ENCODE measurements at places on chromosomes 5 and 9. TPM values are rescaled to one million over a fixed set of nuclear protein-coding genes. Genes with fewer than 3 reads are reported as not detected.

- ATAC-seq, result no peak
- H3K4me1 ChIP-seq, result no peaks in the 10 kb centered on the region
- H3K27me3 ChIP-seq, result no peaks in the 10 kb centered on the region
- no peaks in the 10 kb centered on the region for H3K36me3 ChIP-seq
- no peak overlapping the region for H3K4me3 ChIP-seq
- H3K27ac ChIP-seq, result no peak overlapping the region
Measured at GRCh38 chr5:9713356-9713755, 83.2 kb upstream of the TAS2R1 start.

GRCh38 chr9:97562542-97562941 is 61.1 kb downstream of the TMOD1 start:
- H3K27me3 ChIP-seq, result peaks cover 13% of the 10 kb centered on the region
- no peak overlapping the region for H3K4me3 ChIP-seq
- H3K4me1 ChIP-seq, result peaks cover 7% of the 10 kb centered on the region
- no peaks in the 10 kb centered on the region for H3K36me3 ChIP-seq

- H3K27me3 ChIP-seq, result peaks cover 64% of the 10 kb centered on the region
- H3K27ac ChIP-seq, result no peak within 1 kb of the TSS
- ATAC-seq, result no peak
- peak within 1 kb of the TSS; percentile 59 for H3K4me3 ChIP-seq
Measured at GRCh38 chr5:176810081-176810597, at the start of gene UNC5A. TSS of gene UNC5A (plus strand) at chr5:176810559. CDS start at chr5:176810751, 192 bp downstream.

GRCh38 chr5:178381921-178382695 is 149.5 kb upstream of the PHYKPL start:
- no peak for ATAC-seq
- H3K4me1 ChIP-seq, result no peaks in the 10 kb centered on the region
- H3K4me3 ChIP-seq, result no peak overlapping the region
- H3K27ac ChIP-seq, result no peak overlapping the region

DNA sequence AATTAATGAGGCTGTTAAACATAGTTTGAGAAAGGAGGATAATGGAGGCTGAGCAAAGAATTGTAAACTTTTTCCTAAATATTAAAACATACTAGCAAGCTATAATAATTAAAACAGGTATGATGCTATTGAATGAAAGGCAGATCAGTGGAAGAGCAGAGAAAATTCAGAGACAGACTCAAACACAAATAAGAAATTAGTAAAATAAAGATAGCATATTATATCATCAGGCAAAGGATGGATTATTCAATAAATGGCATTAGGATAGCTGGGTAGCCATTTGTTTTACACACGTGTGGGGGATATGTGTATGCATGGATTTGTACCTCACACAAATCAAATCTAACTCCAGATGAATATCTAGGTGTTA is 50.6 kb downstream of the MRPS27 start:
- no peak overlapping the region for H3K4me3 ChIP-seq
- peaks cover 20% of the 10 kb centered on the region for H3K36me3 ChIP-seq
- H3K4me1 ChIP-seq, result no peaks in the 10 kb centered on the region
- ATAC-seq, result no peak

- H3K4me1 ChIP-seq, result peaks cover 9% of the 10 kb centered on the region
- ATAC-seq, result peak; percentile 70
- H3K27ac ChIP-seq, result no peak overlapping the region
- no peaks in the 10 kb centered on the region for H3K36me3 ChIP-seq
- H3K4me3 ChIP-seq, result no peak overlapping the region
Measured at GRCh38 chr5:56412601-56413379, 179.7 kb upstream of the ANKRD55 start.

DNA sequence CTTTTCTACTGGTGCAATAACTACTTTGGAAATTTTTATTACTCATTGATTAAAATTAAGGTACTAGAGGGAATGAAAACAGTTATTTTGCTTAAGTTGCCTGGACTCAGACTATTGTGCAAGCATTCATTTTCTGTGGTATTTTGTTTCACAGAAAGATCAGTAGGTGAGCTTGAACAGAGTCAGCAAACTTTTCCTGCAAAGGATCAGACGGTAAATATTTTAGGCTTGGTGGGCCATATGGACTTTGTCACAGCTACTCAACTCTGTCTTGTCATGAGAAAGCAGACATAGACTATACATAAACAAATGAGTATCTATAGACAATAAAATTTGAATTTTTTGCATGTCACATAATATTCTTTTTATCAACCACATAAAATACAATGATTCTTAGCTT is 1036.4 kb downstream of the NR2F1-AS1 start:
- no peak overlapping the region for H3K27ac ChIP-seq
- H3K27me3 ChIP-seq, result no peaks in the 10 kb centered on the region
- H3K4me1 ChIP-seq, result no peaks in the 10 kb centered on the region
- no peak overlapping the region for H3K4me3 ChIP-seq

DNA sequence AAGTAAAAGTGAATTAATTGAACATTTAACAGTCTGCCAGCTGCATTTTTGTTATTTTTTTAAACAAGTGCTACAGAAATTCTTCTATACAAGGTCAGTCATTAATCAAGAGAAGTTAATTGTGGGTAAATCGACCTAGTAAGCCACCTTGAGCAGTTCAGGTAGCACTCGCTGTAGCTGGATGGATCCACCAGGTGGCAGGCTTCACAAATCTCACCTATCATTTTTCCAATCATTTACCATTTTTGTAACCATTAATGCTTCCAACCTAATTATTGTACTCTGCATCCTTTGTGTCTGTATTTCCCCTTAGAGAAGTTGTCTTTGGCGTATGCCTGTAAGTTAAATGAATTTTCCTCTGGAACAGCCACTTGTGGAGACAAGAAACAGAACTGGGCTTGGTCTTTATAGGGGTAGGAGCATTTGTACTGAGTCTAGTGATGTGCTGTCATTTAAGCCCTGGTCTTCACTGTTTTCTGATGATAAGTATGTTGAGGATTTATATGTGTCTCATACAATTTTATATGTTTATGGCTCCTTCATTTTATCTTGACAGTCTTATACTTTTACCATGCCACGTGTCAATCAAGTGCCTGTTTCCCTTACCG is 39.5 kb downstream of the CD180 start:
- ATAC-seq, result peak; percentile 43
- H3K36me3 ChIP-seq, result peaks cover 78% of the 10 kb centered on the region
- H3K27me3 ChIP-seq, result no peaks in the 10 kb centered on the region
- H3K4me1 ChIP-seq, result peaks cover 39% of the 10 kb centered on the region

- H3K27ac ChIP-seq, result no peak overlapping the region
- H3K4me1 ChIP-seq, result no peaks in the 10 kb centered on the region
- no peak overlapping the region for H3K4me3 ChIP-seq
- ATAC-seq, result no peak
- no peaks in the 10 kb centered on the region for H3K27me3 ChIP-seq
Measured at GRCh38 chr9:119284587-119285337, 84.5 kb downstream of the BRINP1 start.

DNA sequence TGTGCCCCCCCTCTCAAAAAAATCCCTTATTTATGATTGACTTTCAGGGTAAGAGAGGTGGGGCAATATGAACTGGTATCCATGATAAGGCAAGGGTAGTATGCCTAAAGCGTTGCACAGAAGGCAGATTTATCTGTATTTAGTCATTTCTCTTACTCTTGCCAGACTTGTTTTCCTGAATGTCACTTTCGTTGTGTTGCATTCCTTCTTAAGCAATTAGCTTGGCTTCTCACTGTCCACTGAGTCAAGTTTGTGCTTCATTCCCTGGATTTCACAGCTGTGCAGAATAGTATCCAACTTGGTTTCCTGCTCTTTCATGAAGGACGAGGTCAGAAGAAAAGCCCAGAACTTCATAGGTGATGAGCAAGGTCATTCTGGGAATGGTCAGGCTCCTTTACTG is 301.5 kb upstream of the ACTBL2 start:
- H3K27ac ChIP-seq, result no peak overlapping the region
- H3K4me1 ChIP-seq, result no peaks in the 10 kb centered on the region
- H3K36me3 ChIP-seq, result no peaks in the 10 kb centered on the region

GRCh38 chr9:135951889-135952663 is 9.1 kb downstream of the UBAC1 start:
- H3K4me1 ChIP-seq, result peaks cover 5% of the 10 kb centered on the region
- ATAC-seq, result no peak
- H3K36me3 ChIP-seq, result peaks cover 61% of the 10 kb centered on the region
- no peaks in the 10 kb centered on the region for H3K27me3 ChIP-seq
- no peak overlapping the region for H3K4me3 ChIP-seq
- H3K27ac ChIP-seq, result no peak overlapping the region

- no peak overlapping the region for H3K4me3 ChIP-seq
- no peaks in the 10 kb centered on the region for H3K4me1 ChIP-seq
- no peaks in the 10 kb centered on the region for H3K27me3 ChIP-seq
- H3K36me3 ChIP-seq, result peaks cover 14% of the 10 kb centered on the region
- peak; percentile 52 for ATAC-seq
- no peak overlapping the region for H3K27ac ChIP-seq
Measured at GRCh38 chr5:69288688-69289087, 43.9 kb downstream of the CCDC125 start.

DNA sequence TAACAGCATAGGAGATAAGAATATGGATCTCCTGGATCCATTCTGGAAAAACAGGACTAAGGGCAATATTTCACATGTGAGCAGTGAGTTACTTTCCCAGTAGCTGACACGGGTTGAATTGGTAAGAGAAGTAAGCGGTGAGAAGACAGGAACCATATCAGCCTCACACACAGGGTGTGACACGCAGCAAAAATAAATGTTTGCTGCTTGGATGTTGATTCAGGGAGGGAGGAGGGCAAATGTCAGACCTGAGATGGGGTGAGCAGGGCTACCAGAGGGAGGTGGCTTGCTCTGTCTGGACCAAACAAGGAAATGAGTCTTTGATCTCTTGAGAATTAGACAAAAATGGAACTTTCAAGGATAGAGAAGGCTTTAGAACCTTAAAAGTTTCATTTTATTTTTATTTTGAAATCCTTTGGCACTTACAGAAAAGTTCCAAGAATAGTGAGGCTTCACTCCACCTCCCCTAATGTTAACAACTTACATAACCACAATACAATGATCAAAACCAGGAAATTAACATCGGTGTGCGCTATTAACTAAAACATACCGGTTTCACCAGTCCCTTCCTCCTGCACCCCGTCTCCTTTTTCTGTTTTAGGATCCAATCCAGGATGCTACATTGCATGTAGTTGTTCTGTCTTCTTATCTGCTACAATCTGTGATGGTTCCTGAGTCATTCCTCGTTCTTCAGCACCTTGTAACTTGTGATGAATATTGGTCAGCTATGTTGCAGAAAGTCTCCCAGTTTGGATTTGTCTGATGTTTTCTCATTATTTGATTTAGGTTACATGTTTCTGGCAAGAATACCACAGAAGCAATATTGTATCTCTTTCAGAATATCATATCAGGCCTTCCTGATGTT is 20.5 kb upstream of the ARHGEF28 start:
- no peaks in the 10 kb centered on the region for H3K36me3 ChIP-seq
- H3K27ac ChIP-seq, result no peak overlapping the region
- no peaks in the 10 kb centered on the region for H3K4me1 ChIP-seq
- ATAC-seq, result no peak
- peaks cover 6% of the 10 kb centered on the region for H3K27me3 ChIP-seq
- H3K4me3 ChIP-seq, result no peak overlapping the region

- H3K27me3 ChIP-seq, result peaks cover 6% of the 10 kb centered on the region
- H3K36me3 ChIP-seq, result no peaks in the 10 kb centered on the region
- H3K27ac ChIP-seq, result no peak overlapping the region
- no peak overlapping the region for H3K4me3 ChIP-seq
- H3K4me1 ChIP-seq, result no peaks in the 10 kb centered on the region
Measured at GRCh38 chr5:138585157-138585556, 10.0 kb upstream of the HSPA9 start.

DNA sequence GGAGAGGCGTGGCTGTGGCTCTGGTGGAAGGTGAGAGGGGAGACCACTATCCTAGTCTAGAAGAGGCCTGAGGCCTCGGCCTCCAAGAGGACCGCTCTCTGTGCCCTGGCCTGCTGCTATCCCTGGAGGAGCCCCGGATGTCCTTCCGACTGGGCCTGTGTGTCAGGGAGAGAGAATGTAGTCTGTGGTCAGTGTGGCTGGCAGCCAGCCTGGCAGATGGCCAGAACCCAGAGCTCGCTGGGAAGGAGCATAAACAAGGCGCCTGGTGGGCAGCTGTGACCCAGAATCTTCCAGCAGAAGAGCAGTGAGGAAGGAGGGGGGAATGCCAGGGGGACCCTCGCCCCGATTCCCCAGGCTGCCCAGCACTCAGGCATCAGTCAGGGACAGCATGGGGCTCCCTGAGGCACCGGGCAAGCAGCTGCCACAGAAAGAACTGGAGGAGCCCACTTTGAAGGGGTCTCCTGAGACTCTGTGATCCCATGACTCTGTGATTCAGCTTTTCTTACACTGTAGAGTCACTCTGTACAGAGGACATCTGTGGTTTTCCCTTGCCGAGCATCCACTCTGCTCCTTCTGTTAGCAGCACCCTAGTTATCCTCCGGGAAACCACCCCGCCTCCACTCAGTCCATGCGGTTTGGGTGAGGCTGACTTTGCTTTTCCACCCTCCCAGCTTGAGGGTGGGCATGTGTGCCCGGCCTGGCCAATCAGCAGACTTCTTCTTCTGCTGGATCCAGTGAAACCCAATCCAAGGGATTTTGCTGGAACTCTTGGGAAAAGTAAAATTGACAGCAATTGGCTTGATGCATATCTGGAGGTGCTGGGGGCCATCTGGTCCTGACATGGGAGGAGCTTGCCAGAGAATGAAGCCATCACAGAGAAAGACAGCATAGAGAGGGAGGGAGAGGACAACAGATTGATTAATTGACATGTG is 46.2 kb upstream of the PWWP2A start:
- no peaks in the 10 kb centered on the region for H3K36me3 ChIP-seq
- no peaks in the 10 kb centered on the region for H3K4me1 ChIP-seq
- peaks cover 25% of the 10 kb centered on the region for H3K27me3 ChIP-seq
- no peak overlapping the region for H3K27ac ChIP-seq
- no peak overlapping the region for H3K4me3 ChIP-seq

The PHF24 gene
- not detected for total RNA-seq

The PCDHB15 gene
- total RNA-seq, result not detected

The HNRNPK gene
- total RNA-seq, result 542 TPM

The TAF11L10 gene
- not detected for total RNA-seq

The MARCHF6 gene
- 87.7 TPM for total RNA-seq

The ZDHHC11 gene
- total RNA-seq, result 26.8 TPM

The CCDC171 gene
- 2.5 TPM for total RNA-seq

The AK8 gene
- total RNA-seq, result 0.66 TPM

The DBH gene
- total RNA-seq, result not detected

The UAP1L1 gene
- 33.0 TPM for total RNA-seq

The ZNF658 gene
- total RNA-seq, result 1.3 TPM

The C5orf58 gene
- not detected for total RNA-seq

The CARTPT gene
- not detected for total RNA-seq

Data from activated T-helper 17 cell treated with anti-CD3 and anti-CD28 coated beads, Interleukin-2, amount 50 U/mL, for 72 hours (primary cell).